DMS153 (cell line): ENCODE measurements at places on chromosomes 7 and 10.

DNA sequence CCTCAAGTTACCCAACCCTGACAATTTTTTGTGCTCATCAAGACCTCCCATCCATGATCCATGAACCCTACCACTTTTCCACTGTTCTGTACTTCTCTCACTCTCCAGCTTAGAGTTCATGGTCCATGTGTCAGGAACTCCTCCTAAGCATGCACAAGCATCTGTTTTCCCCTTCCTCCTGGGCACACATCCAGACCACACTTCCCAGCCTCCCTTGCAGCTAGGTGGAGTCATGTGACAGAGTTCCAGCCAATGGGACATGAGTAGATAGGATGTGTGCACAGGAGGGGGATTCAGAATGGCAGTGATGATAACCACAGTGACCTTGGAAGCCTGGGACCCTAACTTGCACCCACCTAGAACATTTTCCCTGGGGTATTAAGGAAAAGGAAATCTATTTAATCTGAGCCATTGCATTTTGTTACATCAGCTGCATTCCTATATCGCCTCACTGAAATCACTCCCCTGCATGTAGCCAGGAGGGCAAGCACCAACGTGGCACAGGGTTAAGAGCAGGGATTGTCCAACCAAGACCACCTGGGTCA is 9.6 kb upstream of the FRMPD2 start:
- no peak for DNase-seq

- no peak for DNase-seq
Observed at GRCh38 chr10:34666008-34666704, 148.9 kb downstream of the PARD3 start.

GRCh38 chr7:2248984-2249694 is 7.1 kb downstream of the NUDT1 start:
- DNase-seq, result no peak

DNA sequence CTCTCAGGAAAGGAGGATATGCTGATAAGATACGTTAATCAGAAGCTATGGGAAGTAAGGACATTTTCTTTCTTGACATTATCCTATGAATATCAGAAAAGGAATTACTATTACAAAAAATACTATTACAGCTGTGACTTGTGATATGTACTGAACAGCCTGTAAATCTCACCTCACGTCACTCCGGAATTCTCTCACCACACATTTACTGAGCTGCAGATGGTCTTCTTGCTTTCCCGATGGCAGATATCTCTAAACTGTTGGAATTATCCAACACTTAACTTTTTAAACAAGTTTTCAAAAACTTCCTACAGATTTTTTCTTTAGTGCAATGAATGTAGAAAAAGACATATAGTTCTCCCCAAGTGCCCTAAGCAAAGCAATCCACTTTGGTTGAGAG is 313.4 kb downstream of the GPR37 start:
- no peak for DNase-seq

GRCh38 chr7:71770269-71770907 is 638.4 kb downstream of the GALNT17 start:
- no peak for DNase-seq
